ENCODE measurements at places on chromosomes 5 and 9.

DNA sequence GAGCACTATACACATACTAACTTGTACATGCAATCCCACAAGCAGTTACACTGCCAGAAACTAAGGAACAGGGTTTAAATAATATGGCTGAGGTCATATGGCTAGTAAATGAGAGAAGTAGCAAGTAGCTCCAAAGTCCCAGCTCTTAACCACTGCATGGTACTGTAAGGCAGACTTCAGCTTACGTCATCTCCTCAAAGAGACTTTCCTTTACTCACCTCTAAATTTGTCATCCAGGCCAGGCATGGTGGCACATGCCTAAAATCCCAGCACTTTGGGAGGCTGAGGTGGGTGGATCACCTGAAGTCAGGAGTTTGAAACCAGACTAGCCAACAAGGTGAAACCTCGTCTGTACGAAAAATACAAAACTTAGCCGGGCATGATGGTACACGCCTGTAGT, 20.4 kb upstream of the SELENOP start:
- no peak for DNase-seq

DNA sequence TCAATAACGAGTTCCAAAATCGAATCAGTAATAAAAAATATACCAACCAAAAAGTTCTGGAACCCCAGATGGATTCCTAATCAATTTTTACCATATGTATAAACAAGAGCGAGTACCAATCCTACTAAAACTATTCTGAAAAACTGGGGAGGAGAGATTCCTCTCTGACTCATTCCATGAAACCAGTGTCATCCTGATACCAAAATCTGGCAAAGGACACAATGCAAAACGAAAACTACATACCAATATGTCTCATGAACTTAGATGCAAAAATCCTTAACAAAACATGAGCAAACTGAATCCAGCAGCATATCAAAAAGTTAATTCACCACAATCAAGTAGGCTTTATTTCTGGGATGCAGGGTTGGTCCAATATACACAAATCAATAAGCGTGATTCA, 30.5 kb upstream of the MACIR start:
- no peak for DNase-seq

GRCh38 chr5:169880012-169880663, 100.2 kb downstream of the INSYN2B start:
- no peak for DNase-seq

DNA sequence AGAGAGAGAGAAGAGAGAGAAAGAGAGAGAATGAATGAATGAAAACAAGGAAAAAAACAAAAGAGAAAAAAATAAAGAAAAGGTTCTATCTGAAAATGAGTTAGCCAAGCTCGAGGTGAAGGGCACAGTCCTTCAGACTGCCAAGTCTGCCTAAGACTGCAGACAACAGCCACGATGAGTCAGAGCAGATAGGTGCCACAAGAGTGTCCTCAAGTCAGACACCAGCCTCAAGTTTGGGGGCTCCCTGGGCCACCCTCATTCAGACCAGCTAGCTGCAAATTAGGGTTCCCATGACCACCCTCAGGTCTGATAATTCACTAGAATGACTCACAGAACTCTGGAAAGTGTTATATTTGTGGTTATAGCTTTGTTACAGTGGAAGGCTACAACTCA, 13.9 kb upstream of the HABP4 start:
- DNase-seq, result no peak

DNA sequence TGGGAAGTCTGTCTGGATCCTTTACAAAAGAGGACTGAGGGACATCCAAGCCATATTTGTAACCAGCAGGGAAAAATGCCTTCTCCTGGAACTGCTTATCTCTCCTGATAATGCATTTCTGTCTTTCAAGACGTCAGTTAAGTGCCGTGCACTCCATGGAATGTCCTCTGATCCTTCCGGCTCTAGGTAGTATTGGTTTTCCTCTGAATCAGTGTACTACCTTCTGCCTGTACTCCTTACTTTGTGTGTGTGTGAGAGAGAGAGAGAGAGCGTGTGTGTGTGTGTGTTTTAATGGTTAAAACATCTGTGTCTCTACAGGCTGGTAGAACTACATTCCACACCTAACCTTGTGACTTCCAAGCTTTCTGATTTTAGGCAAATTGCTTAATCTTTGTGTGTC, 89.9 kb downstream of the PIP5K1B start:
- DNase-seq, result no peak

DNA sequence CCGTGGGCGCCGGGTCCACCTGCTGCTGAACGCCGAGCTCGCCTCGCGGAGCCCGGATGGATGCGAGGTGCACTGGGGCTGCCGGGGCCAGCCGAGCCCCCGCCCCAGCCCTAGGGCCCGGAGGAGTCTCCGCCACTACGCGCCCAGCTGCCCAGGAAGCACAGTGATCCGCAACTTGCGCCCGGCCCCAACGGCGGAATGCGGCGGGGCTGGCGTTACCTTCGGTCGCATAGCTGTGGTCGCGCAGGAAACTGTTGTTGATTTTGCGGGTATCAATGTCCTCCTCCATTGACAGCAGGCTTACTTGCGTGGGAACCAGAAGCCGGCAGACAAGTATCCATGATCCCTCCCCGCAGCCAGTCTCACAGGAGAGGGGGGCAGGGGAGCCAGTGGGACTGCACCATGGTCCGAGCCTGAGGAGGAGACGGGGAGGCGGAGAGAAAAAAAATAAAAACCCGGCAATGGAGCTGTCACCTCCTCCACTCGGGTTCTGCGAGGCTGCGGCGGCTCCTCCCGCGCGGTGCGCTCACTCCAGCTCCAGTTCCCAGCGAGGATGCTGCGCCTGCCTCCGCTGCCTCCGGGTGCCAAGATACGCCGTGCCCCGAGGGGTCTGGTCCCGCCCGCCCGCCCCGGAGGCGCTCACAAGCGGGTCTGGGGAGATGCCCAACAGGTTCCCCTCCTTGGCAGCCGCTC, 628 bp downstream of the PPP2R2B start:
- DNase-seq, result no peak

GRCh38 chr5:79771387-79771786, 81.8 kb downstream of the CMYA5 start:
- DNase-seq, result no peak

- no peak for DNase-seq
Observed at GRCh38 chr9:112404508-112404932, 24.6 kb downstream of the HSDL2 start.

All from NCI-H1105 (cell line).